ENCODE measurements at places on chromosomes 11 and 22. TPM values are rescaled to one million over a fixed set of nuclear protein-coding genes. Genes with fewer than 3 reads are reported as not detected.

DNA sequence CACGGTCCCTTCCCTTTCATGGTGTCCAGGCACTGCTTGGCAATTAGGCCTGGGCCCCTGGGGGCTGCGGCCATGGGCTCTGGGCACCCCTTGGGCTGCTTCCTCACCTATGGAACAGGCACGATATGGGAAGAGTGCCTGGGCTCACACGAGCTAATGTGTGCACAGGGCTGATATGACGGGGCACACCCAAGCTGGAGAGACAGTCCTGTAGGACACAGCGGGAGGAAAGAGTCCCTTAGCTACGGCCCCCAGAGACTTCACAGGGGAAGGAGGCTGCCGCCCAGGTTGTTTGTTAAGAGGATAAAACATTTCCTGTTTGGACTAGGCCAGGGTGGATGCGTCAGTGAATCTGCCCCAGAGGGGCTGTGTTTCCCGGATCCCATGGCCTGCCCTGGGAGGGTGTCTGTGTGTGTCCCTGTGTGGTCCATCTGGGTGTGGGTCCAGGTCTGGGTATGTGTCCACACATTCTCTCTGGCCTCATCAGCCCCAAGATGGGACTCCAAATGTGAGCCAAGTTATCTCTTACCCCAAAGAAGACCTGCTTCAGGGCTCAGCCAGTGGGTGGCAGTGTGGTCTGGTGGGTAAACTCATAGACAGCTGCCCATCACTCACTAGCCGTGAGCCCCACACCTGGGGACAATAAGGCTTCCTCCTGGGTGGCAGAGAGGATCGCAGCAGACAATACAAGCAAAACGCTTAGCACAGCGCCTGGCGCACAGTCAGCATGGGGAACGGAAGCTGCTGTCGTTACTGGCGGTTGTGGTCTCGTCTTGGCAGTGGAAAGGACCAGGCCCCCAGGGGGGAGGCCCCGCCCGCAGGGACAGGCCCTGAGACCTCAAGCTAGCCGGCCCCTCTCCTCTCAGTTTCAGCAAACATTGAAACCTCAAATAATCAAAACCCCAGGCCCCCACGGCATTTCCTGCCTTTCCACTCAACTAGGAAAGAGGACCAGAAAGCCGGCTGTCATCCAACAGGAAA, 3.2 kb upstream of the EMID1 start:
- no peak for DNase-seq

DNA sequence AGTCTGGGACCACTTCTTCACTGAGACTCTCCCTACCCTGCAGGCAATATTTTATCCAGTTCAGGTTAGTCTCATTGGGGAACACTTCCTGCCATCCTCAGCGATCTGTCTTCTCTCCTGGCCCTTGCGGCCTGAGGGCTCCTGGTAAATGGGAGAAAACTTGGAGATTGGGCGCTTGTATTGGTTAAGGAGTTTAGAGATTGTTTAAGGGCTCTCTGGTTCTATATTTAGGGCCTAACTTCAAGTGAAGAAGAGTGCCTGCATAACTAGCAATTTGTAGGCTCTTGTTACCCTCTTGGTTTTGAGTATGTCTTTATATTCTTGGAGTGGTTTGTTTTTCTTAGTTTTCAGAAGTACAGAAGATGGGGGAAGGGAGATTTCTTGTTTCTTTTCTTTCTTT, 72.7 kb downstream of the TRAF6 start:
- no peak for DNase-seq

Gene ST14
- total RNA-seq = not detected

DNA sequence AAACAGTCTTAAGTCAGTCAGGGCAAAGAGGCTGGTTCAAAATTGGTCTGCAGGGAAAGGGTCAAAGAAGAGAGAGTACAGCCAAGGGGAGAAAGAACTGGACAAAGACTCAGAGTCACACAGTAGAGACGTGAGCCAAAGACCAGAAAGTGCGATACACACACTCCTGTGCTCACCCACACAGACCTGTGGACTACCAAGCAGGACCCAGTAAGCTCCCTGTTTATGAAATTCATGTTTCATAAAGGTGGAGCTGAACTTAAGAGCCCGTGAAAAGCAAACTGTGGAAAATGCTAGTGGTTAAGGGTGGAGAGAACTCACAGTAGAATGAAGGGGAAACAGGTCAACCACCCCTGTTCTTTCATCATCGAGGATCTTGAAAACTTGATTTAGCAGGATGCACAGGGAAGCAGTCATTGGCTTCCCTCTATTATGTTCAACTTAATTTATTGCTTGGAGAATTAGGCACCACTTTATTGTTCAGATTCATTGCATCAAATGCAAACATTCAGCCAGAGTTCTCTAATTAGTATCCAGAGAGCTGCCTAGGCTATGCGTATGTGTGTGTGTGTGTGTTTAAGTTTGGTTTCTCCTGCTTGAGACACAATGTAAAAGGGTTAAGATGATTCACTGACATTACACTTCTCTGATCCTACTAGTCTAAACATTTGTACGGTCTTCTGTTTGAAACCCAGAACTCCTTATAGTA, 160.9 kb upstream of the MTMR2 start:
- DNase-seq = no peak

Gene OR5A1
- not detected for total RNA-seq

- DNase-seq = no peak
These were observed 11.7 kb downstream of the MAFF start for GRCh38 chr22:38213319-38213989.
